ENCODE measurements at places on chromosomes 7 and 10. TPM values are rescaled to one million over a fixed set of nuclear protein-coding genes. Genes with fewer than 3 reads are reported as not detected.

Gene CRHR2
- total RNA-seq: 0.19 TPM

Gene CCL26
- not detected for total RNA-seq

DNA sequence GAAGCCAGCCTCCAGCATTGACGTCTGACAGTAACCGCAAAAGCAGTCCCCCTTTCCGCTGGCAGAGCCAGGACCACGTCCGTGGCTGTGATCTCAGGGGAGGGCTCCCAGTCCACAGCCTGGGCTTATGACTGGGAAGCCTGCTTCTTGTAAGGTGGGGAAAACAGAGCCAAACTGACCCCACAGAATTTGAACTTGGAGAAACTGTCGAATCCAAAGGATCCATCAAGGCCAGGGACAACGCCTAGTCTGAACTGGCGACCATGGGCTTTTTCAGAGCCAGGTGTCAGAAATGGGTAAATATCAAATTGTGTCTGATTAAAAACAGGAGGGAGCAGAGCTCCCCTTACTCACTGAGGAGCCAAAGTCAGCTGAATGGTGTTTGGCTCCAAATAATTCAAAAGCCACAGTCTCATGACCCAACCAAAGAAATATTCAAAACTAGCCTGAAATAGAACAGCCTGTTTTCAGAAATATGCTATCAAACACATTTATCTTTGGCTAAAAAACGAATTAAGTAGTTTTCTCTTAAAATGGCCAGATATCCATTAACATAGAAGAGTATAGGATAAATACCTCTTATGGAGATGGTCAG lies 751.4 kb upstream of the GALNT17 start:
- no peak overlapping the region for H3K4me3 ChIP-seq
- no peak overlapping the region for H3K27ac ChIP-seq
- no peaks in the 10 kb centered on the region for H3K27me3 ChIP-seq
- DNase-seq: no peak
- H3K4me1 ChIP-seq: peaks cover 28% of the 10 kb centered on the region

- DNase-seq: peak; percentile 45
- no peaks in the 10 kb centered on the region for H3K27me3 ChIP-seq
- H3K36me3 ChIP-seq: no peaks in the 10 kb centered on the region
- H3K27ac ChIP-seq: no peak overlapping the region
- no peak overlapping the region for H3K4me3 ChIP-seq
- no peaks in the 10 kb centered on the region for H3K4me1 ChIP-seq
Observed at GRCh38 chr7:1883834-1884582, 213.9 kb downstream of the ELFN1 start.

DNA sequence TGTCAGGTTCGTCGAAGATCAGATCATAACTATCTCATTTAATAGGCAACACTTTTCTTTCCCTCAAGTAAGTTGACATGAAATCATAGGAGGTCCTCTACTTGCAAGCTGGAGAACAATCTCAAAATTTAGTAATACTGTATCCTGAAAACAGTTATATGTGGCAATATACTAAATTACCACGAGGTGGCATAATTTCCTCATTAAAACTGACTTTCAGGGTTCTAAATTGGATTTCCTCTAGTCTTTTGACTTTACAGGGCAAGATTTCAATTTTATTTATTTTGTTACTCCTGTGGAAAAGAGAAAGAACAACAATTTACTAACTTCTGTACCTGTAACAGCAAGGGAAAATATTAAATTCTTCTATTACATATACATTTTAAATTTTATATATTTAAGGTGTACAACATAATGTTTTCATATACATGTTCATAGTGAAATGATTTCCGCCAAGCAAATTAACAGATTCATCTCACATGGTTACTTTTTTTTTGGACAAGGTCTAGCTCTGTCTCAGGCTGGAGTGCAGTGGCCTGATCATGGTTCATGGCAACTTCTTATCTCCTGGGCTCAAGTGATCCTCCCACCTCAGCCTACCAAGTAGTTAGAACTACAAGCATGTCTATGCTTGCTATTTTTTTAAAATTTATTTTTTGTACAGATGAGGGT lies 53.4 kb upstream of the CYP2C18 start:
- peak; percentile 48 for DNase-seq
- H3K4me3 ChIP-seq: no peak overlapping the region

All from neural progenitor cell (in vitro differentiated cells).